ENCODE measurements at places on chromosomes 3 and 15. TPM values are rescaled to one million over a fixed set of nuclear protein-coding genes. Genes with fewer than 3 reads are reported as not detected.

SLC12A1 gene
- total RNA-seq: not detected

NR1I2 gene
- 0.03 TPM for total RNA-seq

SLC35G2 gene
- total RNA-seq: 38.7 TPM

HAUS2 gene
- total RNA-seq: 50.6 TPM

SI gene
- not detected for total RNA-seq

PPM1L gene
- 2.7 TPM for total RNA-seq

GLDN gene
- not detected for total RNA-seq

EBLN2 gene
- 1.6 TPM for total RNA-seq

GP5 gene
- not detected for total RNA-seq

CSNK1G1 gene
- 15.0 TPM for total RNA-seq

C3orf85 gene
- total RNA-seq: not detected

CHRNB4 gene
- not detected for total RNA-seq

Data from HT1080 (cell line).